ENCODE measurements at places on chromosomes 5 and 9. TPM values are rescaled to one million over a fixed set of nuclear protein-coding genes. Genes with fewer than 3 reads are reported as not detected.

CCDC187 gene
- total RNA-seq, result under 0.01 TPM

ZNF883 gene
- 3.0 TPM for total RNA-seq

NSA2 gene
- 145 TPM for total RNA-seq

NEURL1B gene
- total RNA-seq, result 5.1 TPM

SLC1A1 gene
- total RNA-seq, result 6.1 TPM

HMCN2 gene
- total RNA-seq, result 0.14 TPM

OMD gene
- not detected for total RNA-seq

HSD17B4 gene
- total RNA-seq, result 95.2 TPM

C1QTNF3 gene
- 1.1 TPM for total RNA-seq

STKLD1 gene
- 0.27 TPM for total RNA-seq

CDHR2 gene
- total RNA-seq, result 0.21 TPM

HAVCR1 gene
- total RNA-seq, result 0.29 TPM

TAF1L gene
- total RNA-seq, result not detected

AQP7 gene
- total RNA-seq, result not detected

PRDM9 gene
- not detected for total RNA-seq

SHISAL2B gene
- not detected for total RNA-seq

GALT gene
- 34.4 TPM for total RNA-seq

CCDC112 gene
- 22.2 TPM for total RNA-seq

S1PR3 gene
- 1.9 TPM for total RNA-seq

NCS1 gene
- total RNA-seq, result 69.2 TPM

TNFSF15 gene
- total RNA-seq, result 11.7 TPM

TUT7 gene
- total RNA-seq, result 26.4 TPM

CER1 gene
- total RNA-seq, result not detected

CCDC180 gene
- 1.0 TPM for total RNA-seq

BARX1 gene
- not detected for total RNA-seq

PLK2 gene
- total RNA-seq, result 343 TPM

OTP gene
- total RNA-seq, result not detected

CBY3 gene
- total RNA-seq, result not detected

ELOVL7 gene
- total RNA-seq, result 31.6 TPM

LAMC3 gene
- 7.5 TPM for total RNA-seq

STPG3 gene
- not detected for total RNA-seq

IL9 gene
- total RNA-seq, result not detected

MUSK gene
- total RNA-seq, result not detected

OCLN gene
- total RNA-seq, result 104 TPM

EFNA5 gene
- 24.6 TPM for total RNA-seq

SPINK4 gene
- not detected for total RNA-seq

PCDHB10 gene
- total RNA-seq, result 3.4 TPM

ACTBL2 gene
- 1.5 TPM for total RNA-seq

TMEFF1 gene
- total RNA-seq, result 15.7 TPM

FOXD4L3 gene
- total RNA-seq, result not detected

IFNA2 gene
- not detected for total RNA-seq

SYNPO gene
- 3.4 TPM for total RNA-seq

All from kidney epithelial cell (primary cell).